ENCODE measurements at places on chromosomes 3 and 15.

GRCh38 chr3:113021471-113021870 lies 30.7 kb downstream of the GTPBP8 start:
- no peak for DNase-seq

- DNase-seq, result no peak
Observed at GRCh38 chr3:71348001-71348632, 235.4 kb downstream of the FOXP1 start.

DNA sequence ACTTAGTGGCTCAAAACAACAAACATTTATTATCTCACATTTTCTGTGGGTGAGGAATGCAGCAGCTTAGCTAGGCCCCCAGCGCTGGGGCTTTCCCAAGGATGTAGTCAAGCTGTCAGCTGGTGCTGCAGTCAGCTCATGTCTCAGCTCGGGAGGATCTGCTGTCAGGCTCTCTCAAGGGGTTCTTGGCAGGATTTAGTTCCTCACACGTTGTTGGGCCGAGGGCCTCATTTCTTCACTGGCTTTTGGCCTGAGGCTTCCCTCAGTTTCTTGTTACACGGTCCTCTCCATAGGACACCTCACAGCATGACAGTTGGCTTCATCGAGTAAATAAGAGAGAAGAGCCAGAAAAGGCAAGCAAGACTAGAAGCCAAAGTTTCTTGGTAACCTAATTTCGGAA lies 13.7 kb upstream of the U2SURP start:
- no peak for DNase-seq

DNA sequence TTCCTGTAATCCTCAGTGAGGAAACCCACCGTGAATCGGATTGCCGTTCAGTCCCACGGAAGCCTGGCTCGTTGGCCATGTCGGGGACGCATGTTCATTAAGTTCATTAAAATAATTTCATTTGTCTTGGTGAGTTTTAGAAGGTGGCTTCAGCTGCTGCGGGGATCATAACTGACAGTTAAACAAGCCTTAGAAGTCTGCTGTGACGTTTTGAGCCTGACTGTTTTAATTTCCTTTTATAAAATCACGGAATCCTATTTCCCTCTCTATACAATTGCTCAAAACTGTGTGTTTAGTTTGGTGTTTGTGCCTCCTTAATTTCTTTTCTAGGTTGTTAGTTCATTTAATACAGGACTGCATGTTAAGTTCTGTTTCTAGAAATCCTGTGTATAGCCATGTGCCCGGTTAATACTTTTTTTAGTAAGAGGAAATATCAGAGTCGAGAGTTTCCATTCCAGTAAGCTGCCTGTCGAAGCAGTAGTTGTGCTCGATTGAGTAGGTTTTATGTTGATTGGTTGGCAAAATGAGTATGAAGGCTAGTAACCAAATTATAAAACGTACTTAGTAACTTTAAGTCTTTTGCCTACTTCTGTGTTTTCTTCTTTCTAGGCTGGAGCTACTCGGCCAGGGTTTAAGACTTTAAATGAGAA lies 705 bp downstream of the NIPA2 start:
- DNase-seq, result no peak

DNA sequence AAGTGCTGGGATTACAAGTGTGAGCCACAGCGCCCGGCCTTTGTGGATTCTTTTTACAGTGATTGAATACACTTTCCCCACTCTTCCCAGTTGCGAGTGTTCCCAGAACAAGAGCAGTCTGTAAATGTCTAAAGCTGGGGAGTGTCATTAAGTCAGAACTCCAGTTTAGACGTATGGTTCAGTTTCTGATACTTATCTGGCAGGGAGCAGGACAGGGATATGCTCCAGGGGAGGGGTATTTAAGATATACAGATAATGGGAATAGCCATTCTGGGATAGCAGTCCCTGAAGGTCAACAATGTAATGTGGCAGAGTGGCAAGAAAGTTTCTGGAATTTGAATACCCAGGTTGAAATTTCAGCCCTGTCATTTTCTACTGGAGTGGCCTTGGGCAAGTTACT lies 164.1 kb downstream of the SSR3 start:
- no peak for DNase-seq

GRCh38 chr3:81516042-81516441 lies 245.4 kb downstream of the GBE1 start:
- DNase-seq, result no peak

- DNase-seq, result no peak
Observed at GRCh38 chr3:44983484-44983941, 7.5 kb downstream of the EXOSC7 start.

DNA sequence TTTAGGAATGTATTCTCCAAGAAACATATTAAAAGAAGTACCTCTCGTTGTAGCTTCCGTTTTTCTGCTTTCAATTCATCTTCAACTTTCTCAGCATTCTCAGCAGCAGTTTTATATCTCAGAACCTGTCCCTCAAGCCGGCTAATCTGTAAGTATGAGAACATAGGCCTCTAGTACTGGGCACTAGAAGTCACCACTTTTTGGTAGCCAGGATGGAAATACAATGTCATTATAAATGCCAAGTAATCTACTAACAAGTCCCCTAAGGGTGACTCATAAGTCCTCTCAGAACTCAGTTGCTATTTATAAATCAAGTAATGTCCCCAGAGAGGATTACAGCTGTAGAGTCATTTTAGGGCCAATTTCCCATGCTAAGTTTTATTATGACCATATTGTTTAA lies 61.1 kb downstream of the MLH1 start:
- DNase-seq, result no peak

DNA sequence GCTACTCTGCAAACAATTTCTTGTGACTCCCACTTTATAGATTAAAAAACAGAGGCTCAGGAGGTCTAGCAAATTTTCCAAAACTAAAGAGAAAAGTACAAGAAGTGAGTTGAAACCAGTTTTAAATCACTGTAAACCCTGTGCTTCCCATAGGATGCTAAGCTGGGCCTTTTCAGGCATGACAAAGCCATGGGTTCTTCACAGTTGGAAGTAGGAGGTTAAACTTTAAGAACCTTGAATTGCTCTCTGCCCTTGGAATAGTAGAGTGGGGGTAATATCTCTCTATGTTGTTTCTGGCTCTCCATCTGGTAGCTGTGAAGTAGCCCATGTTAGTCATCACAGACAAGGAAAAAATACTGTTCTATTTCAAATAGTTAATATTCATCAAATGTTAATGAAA lies 193.6 kb upstream of the SATB1 start:
- no peak for DNase-seq

DNA sequence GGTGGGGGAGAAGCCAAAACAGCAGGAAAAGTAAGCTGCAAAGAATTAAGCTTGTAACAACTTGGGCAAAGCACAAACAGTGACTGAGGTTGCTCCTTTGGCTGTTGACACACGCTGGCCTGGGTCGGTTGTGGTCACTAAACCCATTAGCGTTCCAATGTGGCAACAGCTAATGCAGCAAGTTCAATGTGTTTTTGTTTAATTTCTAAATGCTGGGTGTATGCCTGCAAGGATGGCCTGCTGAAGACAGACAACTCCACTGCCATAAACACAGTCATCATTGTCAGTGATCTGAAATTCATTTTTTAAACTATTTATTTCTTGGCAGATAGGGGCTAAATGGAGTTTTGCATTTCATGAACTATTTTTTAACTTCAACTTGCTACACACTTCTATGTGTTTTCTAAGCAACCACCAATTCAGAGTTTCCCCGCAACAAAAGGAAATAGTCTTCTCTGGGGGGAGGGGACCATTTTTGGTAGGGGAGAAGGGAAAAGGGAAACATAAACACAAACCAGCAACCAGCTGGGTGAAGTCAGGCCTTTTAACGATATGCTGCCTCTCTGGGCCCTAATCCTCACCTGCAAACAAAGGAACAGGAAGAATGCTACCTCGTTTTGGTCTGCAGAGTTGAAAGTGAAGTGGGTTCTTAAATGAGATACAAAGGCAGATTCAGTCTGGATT lies 34.8 kb upstream of the WNT5A start:
- no peak for DNase-seq

- DNase-seq, result no peak
Observed at GRCh38 chr15:67792250-67792942, 32.9 kb upstream of the SKOR1 start.

DNA sequence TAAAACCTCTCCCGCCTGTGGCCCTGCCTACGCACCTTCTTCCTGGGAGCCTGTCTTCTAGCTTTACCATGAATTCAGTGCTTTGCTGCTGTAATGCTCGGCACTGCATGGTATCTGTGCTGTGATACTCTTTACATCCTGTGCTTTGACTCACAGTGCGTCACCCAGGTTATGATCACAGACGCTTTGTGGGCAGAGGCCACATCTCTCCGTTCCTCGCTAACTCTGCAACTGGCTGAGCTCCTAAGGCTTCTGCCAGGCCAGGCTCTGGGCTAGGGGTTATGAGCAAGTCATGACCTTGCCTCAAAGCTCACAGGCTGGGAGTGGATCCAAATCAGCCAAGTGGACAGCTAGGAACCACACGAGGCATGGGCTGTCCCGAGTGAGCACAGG lies 23.2 kb downstream of the SPTBN5 start:
- no peak for DNase-seq

DNA sequence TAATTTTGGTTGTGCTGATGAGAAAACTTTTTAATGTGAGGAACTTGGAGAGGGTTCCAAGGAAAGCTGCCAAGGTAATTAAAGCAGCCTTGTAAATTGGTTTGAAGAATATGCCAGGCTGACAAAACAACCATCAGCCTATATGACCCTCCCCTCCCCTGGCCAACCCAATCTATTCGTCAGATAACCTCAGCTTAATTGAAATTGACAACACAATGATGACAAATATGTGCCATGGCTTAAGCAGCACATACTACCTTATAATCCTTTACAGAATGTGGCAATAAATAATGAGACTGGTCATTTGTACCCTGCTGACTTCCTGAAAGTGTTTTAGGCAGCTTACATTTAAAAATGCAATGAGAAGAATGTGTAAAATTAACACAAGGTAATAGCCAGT lies 118.2 kb downstream of the EFHB start:
- DNase-seq, result no peak

GRCh38 chr3:56254835-56255234 lies 213.4 kb downstream of the ERC2 start:
- DNase-seq, result no peak
